ENCODE measurements at places on chromosomes 3 and 15.

- no peak for DNase-seq
Measured at GRCh38 chr3:158846803-158847451, 45.1 kb downstream of the MFSD1 start.

DNA sequence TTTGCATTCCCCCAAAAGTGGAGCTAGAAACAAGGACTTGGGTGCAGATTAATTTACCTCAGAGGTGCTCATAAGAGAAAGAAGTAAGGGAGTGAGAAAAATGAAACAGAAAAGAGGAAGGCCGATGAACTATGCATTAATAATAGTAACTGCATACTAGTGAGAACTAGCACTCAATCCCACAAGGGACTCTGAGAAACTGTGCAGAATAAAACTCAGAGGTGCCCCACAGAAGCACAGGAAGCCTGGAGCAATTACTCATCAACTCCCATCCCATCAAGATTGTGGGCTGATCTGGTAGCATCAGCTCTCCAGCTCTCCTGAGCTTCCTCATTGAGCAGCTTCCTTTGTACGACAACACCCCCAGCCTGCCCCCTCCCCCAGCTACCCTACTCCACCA is 50.8 kb downstream of the CLDN18 start:
- DNase-seq: no peak

- DNase-seq: no peak
Measured at GRCh38 chr3:105285653-105286241, 81.0 kb upstream of the ALCAM start.

- DNase-seq: peak; percentile 4
Measured at GRCh38 chr3:122921791-122922651, 105.5 kb downstream of the SEMA5B start.

DNA sequence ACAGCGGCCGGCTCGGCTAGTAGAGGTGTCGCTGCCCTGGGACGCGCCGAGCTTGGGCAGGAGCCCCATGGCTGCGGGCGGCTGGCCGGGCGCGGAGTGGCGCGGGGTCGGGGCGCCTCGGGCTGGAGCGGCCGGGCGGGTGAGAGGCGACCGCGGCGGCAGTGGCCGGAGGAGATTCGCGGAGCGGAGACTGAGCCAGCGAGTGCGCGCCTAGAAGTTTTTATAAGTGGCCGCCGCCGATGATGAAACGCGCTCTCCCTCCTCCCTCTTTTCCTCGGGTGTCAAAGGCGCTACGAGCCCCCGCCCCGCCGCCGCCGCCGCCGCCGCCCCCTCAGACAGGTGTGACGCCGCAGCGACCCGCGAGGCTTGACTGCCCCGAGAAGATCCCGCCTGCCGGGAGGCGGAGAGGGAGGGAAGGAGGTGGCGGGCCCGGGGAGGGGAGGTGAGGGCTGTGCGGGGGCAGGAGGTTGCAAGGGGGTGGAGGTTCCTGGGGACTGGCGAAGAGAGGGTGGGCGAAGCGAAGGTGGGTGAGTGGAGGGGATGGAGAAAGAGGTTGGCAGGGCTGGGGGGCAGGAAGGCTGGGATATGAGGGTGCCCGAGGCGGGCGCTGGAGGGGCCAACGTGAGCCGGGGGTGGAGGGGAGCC is at the start of gene SLCO2A1:
Gene SLCO2A1, minus strand, starts transcription at position 192 of the 645 bp plus-strand sequence. Its CDS starts 123 bp downstream, at position 69.
- no peak for DNase-seq

DNA sequence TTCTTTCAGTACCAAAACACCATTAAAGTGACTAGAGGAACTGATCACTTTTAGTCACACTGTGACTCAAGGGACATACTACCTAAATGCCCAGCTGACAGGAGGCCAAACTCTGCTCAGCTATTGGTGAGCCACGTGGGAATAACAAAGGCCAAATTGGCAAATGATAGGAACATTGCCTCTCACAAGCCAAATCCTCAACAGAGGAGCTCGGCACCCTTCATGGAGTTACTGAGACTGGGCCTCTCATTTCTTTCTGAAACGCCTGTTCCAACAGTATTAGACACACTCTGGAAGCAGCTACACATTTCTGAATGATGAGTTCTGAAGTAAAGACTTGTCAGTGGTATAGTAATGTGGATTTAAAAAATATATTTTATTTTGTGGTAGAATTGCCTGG is 166.0 kb upstream of the COL8A1 start:
- no peak for DNase-seq
